ENCODE measurements at places on chromosomes 12 and 14. TPM values are rescaled to one million over a fixed set of nuclear protein-coding genes. Genes with fewer than 3 reads are reported as not detected.

- no peak for DNase-seq
Measured at GRCh38 chr12:6235499-6235898, 35.3 kb downstream of the CD9 start.

- DNase-seq = no peak
Measured at GRCh38 chr12:13411287-13411686, 214.8 kb downstream of the EMP1 start.

- peak; percentile 64 for DNase-seq
Measured at GRCh38 chr12:57632958-57633840, at the start of gene B4GALNT1. Gene B4GALNT1 (minus strand): TSS chr12:57633201. CDS start chr12:57632132, 1,069 bp downstream.

GRCh38 chr12:124861898-124862676 lies 1.6 kb downstream of the SCARB1 start:
- no peak for DNase-seq

- no peak for DNase-seq
Measured at GRCh38 chr12:115956659-115957058, 320.8 kb downstream of the MED13L start.

DNA sequence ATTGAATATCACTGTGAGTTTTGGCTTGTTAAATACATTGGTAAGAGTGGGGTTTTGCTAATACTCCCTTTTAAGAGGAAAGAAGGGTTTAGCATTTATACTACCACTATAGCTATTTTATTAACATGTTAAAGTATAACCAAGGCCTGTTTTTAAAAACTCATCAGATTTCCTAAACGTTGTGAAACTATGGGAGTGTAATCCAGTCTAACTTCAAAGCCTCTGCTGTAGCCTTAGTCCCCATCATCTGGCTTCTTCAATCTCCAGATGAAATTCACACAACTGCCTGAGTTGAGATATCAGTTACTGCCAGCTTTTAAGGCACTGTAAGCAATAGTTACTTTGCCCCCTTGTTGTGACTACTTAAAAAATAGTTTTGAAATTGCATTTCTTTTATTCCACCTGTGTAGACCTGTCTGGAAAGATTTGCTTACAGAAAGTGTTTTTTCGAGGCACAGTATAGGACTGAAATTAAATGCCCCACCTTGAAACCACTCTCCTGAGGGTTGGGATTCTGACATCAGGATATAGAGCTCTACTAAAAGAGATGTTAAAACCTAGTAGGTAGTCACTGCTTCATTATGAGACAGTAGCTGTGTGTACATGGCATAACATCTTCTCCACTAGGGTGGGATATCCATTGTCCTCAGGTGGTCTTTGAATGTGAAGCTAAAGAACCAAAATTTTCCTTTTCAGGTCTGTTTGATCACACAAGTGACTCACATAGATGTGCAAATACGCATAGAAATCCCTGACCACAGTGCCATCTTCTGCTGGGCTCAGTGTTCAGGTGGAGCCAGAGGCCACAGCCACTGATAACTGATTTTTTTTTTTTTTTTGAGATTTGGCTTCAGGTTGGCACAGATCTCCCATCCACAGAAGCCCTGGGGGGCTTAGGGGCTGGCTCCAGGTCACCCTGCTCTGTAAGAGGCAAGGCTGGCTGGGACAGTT lies 125.5 kb downstream of the DAAM1 start:
- no peak for DNase-seq

DNA sequence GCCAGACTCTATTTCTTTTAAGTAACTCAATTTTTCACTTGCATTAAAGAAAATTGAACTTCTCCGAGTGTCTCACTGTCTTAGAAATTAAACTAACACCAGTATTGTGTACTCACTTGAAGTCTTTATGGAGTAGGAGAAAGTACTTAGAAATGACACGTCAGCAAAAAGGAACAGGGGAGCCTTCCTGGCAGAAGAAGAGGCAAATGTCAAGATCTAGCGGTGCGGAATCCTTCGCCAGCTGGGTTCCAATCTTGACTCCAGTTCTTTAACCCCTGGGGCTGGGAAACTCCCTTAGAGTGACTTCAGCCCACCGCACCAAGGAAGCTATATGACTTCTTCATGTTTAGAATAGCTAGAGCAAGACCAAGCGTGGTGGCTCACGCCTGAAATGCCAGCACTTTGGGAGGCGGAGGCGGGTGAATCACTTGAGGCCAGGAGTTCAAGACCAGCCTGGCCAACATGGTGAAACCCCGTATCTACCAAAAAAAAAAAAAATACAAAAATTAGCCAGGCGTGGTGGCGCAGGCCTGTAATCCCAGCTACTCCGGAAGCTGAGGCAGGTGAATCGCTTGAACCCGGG lies 34.4 kb downstream of the WBP11 start:
- no peak for DNase-seq

RNASE3 gene
- total RNA-seq = 0.72 TPM

SSTR1 gene
- not detected for total RNA-seq

All from natural killer cell (primary cell).